Stimulated activated CD4-positive, alpha-beta T cell treated with anti-CD3 and anti-CD28 coated beads, Interleukin-1b, Interleukin-23, amount 100 ng/mL, for 1 hour (primary cell): ENCODE measurements at places on chromosomes 1 and 21.

GRCh38 chr1:184497959-184498723 lies 111.3 kb downstream of the C1orf21 start:
- no peak for DNase-seq

DNA sequence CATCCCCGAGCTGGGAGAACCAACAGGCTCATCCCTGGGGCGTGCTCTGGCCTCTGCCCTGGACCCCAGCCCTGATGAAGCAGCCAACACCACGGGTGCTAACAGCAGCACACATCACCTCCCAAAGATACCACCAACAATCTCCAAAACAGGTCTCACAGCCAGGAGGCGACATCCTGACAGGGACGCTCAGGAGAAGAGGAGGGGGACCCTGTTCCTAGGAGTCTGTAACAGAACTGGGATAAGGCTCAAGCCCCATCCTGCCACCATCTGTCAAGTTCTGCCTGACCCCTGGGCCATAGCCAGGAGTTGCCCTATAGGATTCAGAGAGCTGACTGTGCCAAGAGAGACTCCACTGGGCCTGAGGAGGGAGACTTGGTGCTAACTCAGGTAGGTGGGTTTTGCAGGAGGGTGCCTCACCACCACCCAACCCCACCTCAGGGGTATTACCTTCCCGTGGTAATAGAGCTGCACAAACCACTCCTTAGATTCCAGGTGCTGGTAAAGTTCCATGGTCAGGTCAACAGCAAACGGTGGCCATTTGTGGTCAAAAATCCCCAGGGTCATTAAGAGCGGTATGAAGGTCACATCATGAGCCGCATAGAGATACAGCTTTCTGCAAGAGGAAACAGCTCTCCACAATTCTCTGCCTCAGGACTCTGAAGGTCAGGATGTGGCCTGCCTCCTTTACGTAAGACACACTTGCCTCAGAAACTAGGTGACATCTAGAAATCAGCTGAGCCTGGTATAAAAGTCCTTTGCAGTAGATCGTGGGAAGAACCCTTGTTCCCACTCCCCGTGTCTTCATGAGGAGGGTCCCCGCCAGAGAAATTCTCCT lies 22.3 kb downstream of the ACP6 start:
- no peak for DNase-seq

DNA sequence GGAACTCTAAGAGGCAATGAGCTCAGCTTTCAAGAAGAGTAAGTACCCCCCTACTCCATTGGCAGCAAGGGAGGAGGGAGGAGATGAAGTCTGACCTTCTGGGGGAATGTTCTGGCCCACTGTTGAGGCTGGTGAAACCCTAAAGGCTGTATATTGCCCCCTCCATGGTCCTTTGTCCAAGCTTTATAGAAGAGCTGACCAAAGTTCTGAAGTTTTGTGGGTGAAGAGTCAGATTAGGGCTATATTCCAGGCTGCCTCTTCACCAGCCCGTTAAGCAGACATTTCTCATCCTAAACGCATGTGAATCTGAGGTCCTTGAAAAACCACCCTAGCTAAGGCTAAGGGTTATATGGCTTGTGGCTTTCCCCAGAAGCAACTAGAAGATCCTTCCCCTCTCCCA lies 1.4 kb downstream of the C1orf94 start:
- no peak for DNase-seq

- DNase-seq, result no peak
Observed at GRCh38 chr21:43929217-43929971, 64.4 kb downstream of the AGPAT3 start.

DNA sequence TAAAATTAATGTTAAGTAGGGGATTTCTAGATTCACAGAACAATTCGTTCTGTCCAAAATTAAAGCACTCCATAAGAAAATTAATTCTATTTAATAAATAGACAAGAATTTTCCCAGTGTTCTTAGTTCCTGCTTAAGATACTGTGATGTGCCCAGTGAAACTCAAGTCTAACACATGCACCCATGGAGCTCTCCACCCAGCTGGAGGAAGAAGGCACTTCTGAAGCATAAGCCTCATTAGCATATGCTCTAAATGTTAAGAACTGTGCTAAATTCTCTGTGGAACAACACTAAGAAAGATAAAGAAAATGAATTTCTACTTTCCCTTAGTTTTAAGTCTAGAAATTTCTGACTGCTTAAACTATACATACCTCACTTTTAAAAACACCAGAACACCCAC lies 71.2 kb downstream of the TTLL7 start:
- DNase-seq, result no peak

DNA sequence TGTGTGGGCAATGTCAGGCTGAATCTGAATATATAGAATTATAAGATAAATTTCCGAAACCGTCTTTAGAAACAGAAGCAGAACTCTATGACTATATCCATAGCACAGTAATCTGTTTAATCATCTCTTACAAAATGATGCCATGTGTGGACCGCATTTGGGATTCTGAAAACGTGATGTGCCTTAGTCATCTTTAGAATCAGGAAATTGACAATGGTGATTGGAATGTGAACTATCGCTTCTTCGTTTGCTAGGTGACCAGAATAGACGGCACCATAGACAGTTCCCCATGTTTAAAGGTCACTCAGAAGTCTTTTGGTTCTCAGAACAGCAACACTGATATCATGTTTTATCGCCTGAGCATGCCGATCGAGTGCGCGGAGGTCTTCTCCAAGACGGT lies 300.3 kb downstream of the ZP4 start:
- no peak for DNase-seq
